Stimulated activated CD8-positive, alpha-beta memory T cell treated with anti-CD3 and anti-CD28 coated beads, Interleukin-4, amount 100 ng/mL, for 48 hours (primary cell): ENCODE measurements at places on chromosomes 12 and 14.

DNA sequence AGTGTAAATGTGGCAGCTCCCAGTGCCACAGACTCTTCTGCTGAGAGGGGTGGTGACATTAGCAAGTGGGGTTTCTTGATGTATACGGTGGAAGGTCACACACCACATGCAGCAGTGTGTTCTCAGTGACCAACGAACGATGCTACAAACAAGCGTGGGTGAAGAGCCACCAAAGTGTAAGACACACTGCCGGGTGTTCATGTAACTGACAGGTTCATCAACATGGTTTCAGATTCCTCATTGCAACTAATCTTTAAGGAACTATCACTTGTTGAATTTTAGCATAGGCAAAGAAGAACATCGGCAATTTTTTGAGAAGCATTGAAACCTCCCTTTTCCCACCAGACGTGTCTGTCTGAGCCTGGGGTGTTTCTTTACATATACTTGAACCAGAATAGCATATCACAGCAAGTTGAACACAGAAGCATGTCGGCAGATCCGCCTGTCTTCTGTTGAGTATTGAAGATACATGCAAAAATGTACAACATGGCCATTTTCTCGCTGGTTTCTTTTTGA is 58.8 kb downstream of the PPP2R5C start:
- DNase-seq, result peak; percentile 61

GRCh38 chr12:64931981-64932380 is 107.5 kb downstream of the TBC1D30 start:
- no peak for DNase-seq

GRCh38 chr12:71397433-71397954 is 42.1 kb upstream of the LGR5 start:
- DNase-seq, result no peak

DNA sequence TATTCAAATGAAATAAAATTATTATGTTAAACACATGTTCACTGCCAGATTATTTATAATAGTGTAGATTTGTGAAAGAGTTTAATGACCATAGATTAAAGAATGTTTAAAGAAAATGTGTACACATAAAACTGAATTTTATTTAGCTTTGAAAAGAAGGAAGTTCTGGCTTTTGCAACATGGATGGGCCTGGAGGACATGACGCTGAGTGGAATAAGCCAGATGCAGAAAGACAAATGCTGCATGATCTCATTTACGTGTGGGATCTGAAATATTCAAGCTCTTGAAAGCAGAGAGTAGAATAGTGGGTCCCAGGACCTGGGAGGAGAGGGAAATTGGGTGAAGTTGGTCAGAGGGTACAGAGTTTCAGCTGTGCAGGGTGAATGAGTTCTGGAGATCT is 1261.2 kb downstream of the TMEM121 start:
- no peak for DNase-seq

DNA sequence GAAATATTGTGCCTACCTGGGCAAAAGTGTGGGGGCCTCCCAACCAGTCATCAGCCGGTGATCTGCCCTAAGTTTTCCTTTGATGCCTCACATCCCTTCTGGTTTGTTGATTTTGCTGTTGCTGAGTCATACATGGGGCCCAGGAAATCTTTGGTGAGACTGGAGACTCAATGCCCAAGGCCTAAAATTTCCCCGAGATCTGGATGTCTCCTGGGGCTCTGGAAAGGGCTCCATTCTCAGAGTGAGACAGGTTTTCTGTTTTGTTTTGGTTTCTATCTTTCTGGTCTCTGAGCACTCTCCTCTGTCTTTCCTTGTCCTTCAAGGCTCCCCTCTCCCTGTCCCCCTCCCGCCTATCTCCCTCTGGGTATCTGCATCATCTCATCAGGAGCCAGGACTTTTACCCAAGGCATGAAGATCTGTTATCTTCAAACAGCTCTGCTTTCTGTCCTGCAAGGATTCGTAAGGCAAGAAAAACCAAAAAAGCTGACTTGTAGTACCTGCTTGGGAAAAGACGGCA is 152.8 kb upstream of the MAX start:
- DNase-seq, result no peak

DNA sequence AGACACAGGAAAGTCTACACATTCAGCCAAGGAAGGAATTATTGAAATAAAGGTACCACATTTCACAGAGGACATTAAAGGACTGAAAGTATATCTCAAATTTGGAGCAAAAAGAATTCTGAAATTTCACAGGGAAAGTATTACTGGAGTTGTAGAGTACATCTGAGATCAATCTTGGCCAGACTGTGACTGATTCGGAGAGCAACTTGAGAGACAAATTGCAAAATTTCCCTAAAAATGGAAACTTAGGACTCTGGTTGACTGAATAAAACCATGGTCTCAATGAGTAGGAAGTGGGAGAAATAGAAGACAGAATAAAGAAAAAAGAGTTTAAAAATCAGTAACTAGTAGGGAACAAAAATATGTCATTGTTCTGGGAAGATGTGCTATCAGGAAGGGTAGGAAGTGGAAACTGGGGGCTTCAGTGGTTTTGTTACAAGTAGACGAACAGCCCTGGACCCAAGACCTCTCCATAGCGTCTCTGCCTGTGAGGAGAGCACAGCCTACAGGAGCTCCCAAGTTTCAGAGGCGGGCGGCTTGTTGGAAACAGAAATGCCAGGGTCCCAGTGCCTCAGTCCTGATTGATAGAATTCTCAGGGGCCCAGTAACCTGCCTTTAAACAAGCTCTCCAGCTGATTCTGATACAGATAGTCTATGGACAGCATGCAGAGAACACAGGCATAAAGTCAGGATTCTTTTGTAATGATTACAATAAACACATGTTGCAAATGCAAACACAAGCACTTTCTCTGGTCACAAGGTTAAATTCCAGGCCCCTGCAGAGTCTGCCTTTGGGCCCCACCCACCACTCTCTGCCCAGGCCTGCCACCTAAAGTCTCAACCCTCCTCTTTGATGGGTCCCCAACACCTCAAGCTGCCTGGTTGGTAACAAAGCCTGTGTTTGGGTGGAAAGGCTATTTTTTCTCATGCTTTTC is 63.1 kb downstream of the BBS10 start:
- no peak for DNase-seq
